G401 (cell line): ENCODE measurements at places on chromosomes 2 and 18.

DNA sequence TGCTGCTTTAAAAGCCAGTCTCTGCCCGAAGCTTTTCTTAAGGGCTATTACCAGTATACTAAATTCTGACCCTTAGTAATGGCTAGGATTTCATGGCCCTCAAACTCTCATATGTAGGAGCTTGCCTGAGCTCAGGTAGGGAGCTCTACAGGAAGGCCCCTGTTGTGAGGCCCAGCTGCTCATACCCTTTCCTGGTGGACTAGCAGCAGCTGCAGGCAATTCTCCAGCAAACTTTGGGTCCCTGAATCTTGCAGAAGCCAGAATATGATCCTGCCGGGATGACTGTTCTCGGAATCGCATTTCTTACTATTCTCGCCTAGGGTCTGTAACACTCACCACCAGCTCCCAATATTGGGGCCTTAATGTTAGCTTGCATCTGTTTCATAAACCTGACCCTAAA, 106.4 kb upstream of the SERTAD2 start:
- DNase-seq = no peak

DNA sequence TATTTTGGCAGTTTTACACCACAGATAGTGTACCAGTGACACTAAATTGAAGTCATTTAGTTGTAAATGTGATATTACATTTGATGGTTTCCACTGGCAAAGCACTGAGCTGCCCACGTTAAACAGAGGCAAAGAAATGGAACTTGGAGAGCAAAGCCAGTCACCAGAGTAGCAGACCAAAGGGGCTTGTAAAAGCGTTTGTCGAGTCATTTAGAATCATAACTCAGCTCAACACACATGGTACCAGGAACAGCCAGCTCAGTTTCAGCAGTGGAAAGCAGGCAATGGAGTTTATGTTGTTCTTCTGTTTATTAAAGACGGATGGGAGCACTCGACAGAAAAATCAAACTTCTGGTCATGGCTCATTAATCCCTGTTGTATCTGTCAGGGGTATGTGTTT, 91.2 kb downstream of the POU3F3 start:
- no peak for DNase-seq

DNA sequence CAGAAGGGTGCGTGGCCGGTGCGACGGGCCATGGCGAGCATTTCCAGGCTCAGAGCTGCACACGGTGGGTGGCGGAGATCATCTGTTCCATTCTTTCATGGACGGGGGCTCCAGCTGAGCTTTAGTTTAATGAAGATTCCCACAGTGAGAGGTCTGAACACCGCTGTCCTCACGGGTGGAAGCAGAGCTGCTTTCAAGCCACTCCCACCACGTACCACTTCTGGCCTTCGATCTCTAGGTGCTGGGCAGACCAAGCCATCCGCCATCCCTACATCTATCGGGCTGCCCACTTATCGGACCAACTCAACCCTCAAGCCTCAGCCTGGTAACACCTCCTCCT, 18.5 kb downstream of the GPR35 start:
- DNase-seq = no peak

- peak; percentile 26 for DNase-seq
These were observed 25.9 kb upstream of the IMPA2 start for GRCh38 chr18:11955239-11956029.

GRCh38 chr2:55175254-55176093, 56.6 kb downstream of the CLHC1 start:
- peak; percentile 71 for DNase-seq

- no peak for DNase-seq
These were observed 143.8 kb upstream of the AQP4 start for GRCh38 chr18:27009293-27009692.
